GM12878 (cell line): ENCODE measurements at places on chromosomes 7 and 10.

DNA sequence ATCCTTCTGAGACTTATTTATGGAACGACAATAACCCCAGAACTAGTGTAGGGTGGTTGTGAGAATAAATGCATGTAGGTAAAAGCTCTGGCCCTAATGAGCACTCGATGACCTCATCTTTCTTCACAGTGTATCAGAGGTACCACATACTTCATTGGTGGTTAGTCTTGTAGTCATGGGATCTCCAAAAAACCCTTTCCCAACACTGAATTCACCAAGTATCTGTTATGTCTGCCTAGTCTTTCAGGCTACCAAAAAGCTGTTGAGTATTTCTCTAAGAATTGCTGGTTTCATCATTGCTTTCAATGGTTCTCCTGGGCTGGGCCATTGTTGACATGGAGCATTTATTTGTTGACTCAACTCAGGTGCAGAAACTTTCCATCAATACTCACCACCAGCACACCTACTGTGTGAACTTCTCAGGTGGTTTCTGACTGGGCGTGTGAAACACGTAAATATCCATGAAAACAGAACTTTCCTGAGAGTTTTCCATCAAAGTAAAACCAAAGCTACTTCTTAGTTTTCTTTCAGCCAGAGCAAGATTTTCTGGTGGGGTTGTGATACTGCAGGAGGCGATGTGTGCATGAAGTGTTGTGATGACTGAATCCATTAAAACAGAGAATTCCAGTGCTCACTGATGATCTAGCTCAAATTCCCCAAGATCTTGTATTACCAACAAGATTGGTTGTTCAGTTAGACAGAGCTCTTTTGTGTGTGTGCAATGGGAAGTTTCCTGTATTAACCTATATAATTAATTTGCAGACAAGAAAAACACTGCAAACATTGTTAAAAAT is 51.4 kb upstream of the SLC35B4 start:
- DNase-seq: no peak

DNA sequence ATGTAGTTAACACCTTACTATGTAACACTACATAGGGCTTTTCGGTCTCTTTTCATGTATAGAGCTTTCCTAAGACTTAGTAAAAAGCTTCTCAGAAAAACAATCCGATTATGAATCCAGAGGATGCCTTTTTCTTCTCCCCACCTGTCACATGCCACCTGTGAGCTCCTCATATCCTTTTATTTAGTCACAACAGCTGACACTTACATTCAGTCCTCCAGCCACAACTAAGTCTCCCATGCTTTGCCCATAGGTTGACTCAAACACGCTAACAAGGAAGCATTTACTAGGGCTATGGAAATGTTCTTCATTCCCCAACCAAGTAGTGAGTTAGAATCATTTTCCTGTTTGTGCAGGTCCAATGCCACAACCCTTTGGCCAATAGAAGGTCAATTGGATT is 7.9 kb downstream of the ENO4 start:
- no peak for DNase-seq

DNA sequence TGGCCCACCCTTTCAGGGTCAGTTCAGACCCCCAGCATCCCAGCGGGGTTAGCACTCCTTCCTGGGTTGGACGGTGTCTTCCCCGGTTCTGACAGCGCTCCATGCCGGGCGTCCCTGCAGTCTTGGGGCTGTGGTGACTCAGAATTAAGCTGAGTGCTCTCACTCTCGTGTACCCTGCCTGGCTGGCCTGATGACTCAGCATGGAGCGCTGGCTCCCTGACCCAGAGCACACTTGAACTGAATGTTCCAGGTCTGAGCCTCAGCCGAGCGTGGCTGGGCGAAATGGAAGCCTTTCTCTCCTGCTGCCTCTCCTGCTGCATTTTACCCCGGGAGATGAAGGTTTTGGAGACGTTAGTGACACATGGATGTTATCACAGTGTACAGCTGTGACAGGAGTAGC is 7.1 kb downstream of the BAG3 start:
- DNase-seq: no peak

DNA sequence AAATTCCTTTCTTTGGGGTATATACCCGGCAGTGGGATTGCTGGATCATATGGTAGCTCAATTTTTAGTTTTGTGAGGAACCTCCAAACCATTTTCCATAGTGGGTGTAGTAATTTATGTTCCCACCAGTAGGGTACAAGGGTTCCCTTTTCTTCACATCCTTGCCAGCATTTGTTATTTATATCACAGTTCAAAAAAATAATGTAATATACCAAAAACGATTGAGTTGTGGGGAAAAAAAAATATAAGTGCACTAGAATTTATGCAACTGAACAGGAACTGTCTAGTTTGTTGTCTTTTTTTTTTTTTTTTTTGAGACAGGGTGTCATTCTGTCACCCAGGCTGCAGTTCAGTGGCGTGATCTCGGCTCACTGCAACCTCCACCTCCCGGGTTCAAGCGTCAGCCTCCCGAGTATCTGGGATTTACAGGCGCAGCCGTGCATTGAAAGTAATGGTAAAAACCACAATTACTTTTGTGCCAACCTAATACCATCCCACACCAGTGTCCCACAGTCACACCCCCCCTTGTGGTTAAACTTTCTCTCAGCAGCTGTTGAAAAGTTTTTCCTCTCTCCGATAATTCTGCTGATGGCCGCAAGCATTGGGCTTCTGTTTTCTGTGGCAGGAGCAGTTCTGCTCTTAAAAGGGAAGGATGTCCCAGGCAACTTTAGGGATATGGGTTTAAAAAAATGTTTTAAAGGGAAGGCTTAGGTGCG is 6.8 kb upstream of the LAT2 start:
- DNase-seq: no peak

DNA sequence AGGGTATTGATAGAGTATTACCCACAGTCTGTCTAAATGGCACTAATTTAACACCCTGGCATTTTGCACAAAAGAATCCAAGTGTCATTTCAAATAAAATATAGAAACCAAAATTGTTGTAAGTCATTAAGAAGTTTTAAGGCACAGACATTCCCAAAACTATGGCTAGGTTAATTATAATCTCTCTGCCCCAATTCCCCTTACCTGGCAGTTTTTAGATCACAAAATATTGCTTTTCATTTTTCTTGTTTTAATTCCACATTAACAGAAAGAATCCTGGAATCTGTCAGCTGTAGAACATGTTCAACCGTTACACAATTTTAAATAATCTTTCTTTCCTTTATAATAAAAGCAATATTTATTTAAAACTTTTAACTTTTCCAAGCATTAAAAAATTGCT is 56.1 kb upstream of the PALS2 start:
- DNase-seq: no peak

DNA sequence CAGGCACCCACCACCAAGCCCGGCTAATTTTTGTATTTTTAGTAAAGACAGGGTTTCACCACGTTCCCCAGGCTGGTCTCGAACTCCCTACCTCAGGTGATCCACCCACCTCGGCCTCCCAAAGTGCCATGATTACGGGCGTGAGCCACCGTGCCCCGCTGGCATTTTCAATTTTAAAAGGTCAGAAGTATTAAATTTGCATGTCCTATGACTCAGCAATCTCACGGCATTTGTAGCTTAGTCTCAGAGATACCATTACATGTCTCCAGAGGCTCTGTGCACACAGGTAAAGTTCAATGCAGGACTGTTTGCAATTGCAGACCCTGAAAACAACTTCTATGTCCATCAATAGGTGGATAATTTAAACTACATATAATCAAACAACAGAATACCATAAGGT is 99.2 kb downstream of the DLG5 start:
- no peak for DNase-seq

GRCh38 chr7:94420328-94420727 is 25.6 kb downstream of the COL1A2 start:
- DNase-seq: no peak

- no peak for DNase-seq
These were observed 177.3 kb downstream of the NSUN6 start for GRCh38 chr10:18474118-18474455.

DNA sequence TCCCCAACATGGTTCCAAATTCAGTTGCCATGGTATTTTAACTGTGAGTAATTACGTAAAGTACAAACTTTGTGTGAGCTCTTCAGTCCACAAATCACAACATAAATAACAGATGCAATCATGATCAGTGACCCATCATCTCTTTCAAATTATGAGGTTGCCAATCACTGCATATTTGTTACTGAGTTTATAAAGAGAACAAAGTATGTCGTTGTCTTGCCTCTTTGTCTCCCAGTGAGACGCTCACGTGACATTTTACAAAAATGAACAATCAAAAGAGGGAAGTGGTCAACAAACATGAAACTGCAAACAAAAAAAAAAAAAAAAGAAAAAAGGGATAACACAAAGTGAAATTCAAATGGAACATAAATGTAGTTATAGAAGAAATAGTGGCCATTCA is 122.7 kb upstream of the PDSS1 start:
- DNase-seq: peak; percentile 67

DNA sequence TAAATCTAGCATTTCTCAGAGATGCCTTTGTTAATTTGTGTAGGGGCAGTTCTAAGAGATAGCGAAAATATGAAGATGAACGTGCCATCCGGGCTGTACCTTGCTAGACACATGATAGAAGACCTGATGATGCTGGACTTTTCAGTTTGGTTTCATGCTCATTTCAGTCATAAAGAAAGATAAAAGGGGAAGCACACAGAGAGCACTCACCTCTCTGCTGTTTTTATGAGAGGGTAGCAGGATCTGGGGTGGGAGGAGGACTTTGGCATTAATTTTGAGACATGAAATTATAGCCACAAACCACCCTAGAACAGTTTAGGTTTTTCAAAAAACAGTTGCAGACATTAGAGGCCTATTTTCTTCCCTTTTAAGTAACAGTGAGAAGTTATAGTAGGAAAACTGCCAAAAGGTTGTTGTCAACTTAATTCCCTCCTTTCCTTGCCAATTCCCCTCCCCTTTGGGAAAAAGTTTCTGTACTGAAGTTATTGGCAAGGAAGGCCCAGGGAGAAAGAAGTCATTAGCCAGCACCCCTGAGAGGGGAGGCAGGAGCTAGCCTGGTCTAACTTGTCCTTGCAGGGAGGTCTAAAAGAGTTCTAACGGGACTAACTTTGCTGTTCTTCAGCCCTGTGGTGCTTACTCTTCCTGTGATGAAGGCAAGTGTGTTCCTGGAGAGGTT is 2.6 kb downstream of the ST7 start:
- peak; percentile 92 for DNase-seq

GRCh38 chr7:16626388-16626787 is 19.2 kb downstream of the ANKMY2 start:
- DNase-seq: no peak

GRCh38 chr7:1725199-1725690 is 55.2 kb downstream of the ELFN1 start:
- no peak for DNase-seq

- no peak for DNase-seq
These were observed 404.7 kb downstream of the NEBL start for GRCh38 chr10:20492447-20492846.

GRCh38 chr10:99466632-99467223 is 36.3 kb upstream of the GOT1 start:
- no peak for DNase-seq

DNA sequence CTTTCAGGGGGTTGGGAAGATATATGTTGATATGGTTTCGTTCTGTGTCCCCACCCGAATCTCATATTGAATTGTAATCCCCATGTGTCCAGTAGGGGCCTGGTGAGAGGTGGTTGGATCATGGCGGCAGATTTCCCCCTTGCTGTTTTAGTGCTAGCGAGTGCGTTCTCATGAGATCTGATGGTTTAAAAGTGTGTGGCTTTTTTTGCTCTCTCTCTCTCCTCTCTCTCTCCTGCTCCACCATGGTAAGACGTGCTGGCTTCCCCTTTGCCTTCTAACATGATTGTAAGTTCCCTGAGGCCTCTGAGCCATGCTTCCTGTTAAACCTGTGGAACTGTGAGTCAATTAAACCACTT is 68.4 kb upstream of the PDZD8 start:
- DNase-seq: no peak

DNA sequence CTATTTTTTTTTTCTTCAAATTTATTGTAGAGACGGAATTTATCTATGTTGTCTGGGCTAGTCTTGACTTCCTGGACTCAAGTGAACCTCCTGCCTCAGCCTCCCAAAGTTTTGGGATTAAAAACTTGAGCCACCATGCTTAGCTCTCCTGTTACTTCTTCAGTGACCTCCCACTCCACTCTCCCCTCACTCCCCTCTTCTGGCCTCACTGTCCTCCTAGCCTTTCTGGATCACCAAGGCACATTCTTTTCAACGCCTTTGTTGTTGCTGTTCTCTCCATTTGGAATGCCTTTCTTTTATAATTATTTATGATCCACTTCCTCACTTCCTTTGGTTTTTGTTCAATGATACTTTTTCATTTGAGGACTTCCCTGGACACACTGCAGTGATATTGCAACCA is 17.9 kb downstream of the PTPRZ1 start:
- no peak for DNase-seq

- no peak for DNase-seq
These were observed 143.7 kb downstream of the TAX1BP1 start for GRCh38 chr7:27883696-27884095.

- DNase-seq: peak; percentile 56
These were observed 100.9 kb downstream of the XRCC2 start for GRCh38 chr7:152574892-152575548.

- no peak for DNase-seq
These were observed 156.4 kb upstream of the KLF14 start for GRCh38 chr7:130890176-130891020.

- no peak for DNase-seq
These were observed 122.8 kb downstream of the ADRA2A start for GRCh38 chr10:111199587-111199986.

DNA sequence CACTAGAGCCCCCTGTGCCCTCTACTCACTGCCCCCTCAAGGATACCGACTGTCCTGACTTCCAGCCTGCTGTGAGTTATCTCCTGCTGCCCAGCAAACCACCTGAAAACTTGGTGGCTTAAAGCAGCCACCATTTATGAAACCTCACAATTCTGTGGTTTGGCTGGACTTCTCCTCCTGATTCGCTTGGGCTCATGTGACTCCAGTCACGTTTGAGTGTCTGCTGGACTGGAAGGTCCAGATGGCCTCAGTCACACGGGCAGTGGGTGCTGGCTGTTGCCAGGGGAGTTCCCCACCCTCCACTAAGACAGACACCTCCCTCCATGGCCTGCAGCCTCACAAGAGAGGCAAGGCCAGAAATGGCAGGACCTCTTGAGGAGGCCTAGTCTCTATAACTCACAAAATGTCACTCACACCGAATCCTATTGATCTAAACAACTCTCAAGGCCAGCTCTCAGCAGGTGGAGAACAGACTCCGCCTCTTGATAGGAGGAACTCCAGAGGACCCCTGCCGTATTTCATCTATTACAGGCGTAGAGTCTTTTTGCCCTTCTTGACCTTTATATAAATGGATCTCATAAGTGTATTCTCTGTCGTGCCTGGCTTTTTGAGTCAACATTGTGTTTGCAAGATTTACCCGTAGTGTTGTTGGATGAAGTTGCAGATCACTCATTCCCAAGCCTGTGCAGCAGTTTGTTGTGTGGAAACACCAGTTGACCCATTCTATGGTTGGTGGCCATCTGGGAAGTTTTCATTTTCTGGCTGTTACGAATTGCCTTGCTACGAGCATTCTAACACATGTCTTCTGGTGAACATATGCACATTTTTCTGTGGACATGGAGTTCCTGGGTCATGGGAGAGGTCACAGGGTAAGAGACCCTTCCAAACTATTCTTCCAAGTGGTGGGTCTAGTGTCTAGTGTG is 48.3 kb downstream of the ZMIZ1 start:
- peak; percentile 69 for DNase-seq

- DNase-seq: no peak
These were observed 1.3 kb downstream of the UBE2H start for GRCh38 chr7:129951226-129952085.
